Hippocampal formation (tissue), 2 donors: ENCODE measurements at places on chromosomes 1 and 21.

DNA sequence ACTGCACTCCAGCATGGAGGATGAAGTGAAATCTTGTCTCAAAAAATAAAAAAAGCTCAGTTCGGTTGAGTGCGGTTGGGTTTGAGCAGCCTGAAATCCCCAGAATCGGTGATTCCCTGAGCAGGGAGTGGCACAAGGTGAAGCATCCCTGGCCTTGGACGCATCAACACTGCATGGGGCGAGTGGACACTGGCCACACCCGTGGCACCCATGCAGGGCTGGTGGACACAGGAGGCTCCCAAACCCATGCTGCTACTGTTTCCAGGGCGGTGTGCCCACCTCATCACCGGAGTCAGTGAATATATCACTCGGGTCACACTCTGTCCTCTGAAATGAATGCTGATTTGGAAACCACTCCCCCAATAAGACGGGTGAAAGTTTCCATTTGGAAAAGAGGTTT is 53.4 kb upstream of the ACTRT2 start:
- DNase-seq: no peak

- no peak for DNase-seq
Measured at GRCh38 chr1:113747376-113747775, 11.9 kb downstream of the PHTF1 start.

- no peak for DNase-seq
Measured at GRCh38 chr1:151547119-151547899, 7.2 kb downstream of the TUFT1 start.

GRCh38 chr1:23422241-23422877 is 2.2 kb downstream of the TCEA3 start:
- DNase-seq: no peak

GRCh38 chr1:211885747-211886522 is 55.4 kb upstream of the LPGAT1 start:
- no peak for DNase-seq
